ENCODE measurements at places on chromosomes 5 and 9.
A peak's percentile ranks its signal among the peaks of the same experiment; 100 is the strongest.

DNA sequence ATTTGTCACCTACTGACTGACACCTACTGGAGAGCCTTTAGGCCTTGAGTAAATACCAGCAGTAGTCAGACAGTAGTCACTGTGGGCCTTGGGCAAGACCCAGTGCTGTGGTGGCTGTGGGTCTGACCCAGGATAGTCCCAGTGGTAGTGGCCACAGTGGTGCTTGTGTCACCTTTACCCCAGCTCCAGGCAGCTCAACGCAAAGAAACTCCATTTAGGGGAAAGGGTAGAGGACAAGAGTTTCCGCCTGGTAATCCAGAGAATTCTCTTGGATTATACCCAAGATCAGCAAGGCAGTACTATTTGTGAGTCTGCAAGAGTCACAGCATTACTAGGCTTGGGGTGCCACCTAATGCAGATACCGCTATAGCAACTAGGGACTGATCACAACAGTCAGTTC is 28.9 kb downstream of the CERT1 start:
- no peak for DNase-seq

DNA sequence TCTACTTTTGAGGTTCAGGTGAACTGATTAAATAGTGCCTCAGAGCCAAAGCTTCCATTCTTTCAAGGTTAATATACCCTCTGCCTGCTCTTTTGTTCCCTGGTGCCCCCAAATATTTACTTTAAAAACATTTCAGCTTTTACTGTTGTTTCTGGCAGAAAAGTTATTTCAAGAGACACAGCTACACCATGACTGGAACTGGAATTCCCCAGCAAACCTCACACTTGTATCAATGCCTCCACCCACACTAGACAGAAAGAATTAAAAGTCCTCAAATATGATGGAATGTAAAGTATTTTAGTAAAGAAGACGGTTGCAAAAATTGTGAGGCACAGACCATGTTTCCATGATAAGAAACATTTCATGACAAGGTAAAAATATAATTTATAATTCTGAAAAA is 720.2 kb upstream of the TYRP1 start:
- DNase-seq, result no peak

DNA sequence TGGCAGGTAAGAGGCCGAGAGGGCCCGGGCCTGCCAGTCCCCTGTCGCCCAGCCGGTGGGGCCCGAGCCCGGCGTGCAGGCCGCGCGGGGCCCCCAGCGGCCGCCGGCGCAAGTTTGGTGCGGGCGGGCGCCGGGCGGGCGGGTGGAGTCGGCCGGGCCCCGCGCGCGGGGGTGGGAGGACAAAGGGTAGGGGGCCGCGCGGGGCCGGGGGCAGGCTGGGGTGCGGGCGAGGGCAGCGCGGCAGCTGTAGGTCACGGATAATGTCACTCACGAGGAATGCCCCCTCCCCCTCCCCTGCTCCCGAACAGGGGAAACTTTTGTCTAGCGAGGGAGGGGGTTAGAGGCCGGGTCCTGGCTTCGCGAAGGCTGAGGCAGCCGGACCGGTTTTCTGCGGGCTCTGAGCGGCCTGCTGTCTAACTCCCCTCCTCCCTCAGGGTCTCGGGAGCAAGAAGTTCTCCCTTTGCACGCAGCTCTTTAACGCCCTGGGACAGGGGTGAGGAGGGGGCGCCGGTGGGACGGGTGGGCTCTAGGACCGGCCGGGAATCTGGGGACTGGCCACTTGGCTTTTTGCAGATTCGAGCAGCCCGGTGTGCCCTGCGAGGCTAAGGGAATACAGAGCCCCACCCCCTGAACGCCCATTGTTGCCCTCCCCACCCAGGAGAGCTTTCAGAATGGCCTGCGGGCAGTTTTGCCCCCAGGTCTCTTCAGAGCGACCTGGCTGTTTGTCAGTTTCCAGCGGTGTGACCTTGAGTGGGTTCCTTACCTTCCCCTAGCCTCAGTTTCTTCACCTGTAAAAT is 21.3 kb upstream of the NDST1 start:
- no peak for DNase-seq

DNA sequence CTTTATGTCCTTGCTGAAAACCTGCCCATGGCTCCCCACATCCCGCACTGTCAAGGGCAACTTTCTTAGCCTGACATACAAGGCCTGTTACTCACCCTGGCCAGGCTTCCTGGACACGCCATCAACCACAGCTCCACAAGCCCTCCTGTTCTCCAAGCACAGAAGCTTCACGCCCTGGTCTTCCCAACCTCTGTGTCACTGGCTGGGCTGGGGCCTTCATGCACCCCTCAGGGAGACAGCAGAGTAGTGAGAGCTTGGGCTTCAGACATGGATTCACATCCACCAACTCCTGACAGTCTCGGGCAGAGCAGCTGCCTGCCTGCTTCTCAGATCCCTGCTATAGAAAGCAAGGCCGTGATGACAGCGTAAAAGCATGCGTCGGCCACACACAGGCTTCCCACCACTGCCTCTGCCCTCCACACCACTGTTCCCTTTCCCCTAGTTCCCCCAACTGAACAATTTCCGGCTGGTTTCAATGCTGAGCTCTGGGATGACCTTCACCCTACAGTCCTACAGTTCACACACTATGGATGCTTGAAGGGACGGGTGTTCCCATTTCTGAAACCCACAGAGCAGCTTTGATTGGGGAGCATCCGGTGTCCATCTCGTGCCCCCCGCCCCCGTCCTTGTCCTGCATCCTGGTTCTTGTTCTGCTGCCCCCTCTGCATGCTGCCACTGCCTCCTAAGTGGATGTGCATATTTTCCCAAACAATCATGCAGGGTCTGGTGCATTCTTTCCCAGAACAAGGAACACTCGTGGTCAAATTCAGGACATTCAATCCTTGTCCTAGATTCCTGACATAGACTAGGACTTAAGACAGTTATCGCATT is 33.4 kb upstream of the ADAMTS2 start:
- DNase-seq, result no peak

GRCh38 chr5:142826741-142827492 is 56.7 kb downstream of the ARHGAP26 start:
- DNase-seq, result peak; percentile 34

- DNase-seq, result peak; percentile 19
Observed at GRCh38 chr5:151772029-151772845, 483 bp downstream of the G3BP1 start.

DNA sequence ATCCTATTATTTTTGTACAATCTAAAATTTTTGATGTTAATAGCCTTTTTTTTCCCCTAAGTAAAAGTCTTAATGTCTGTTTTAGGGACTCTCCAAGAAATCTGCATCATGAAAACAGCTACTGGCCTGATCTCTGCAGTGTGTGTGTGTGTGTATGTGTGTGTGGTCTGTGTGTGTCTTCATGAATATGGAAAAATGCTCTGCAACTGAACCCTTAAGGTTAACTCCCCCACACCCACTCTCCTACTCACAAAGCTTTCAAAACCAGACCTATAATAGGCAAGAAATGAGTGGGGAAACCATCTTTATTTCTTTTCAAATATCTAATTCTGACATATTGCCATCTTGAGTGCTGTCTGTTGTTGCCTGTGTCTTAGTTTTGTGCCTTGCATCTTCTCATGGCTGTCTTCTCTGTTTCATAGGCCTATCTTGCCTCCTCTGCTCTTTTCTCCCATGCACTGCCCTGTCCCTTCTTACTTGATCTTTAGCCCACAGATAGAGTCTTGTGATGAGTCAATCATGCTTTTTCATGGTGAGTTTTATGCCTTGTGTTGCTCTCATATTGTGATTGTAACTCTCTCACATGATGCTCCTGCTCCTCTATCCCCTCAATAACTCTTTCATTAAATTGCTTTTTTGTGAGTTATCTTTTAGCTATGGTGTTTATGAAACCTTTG is 68.3 kb downstream of the CHSY3 start:
- DNase-seq, result no peak

- no peak for DNase-seq
Observed at GRCh38 chr9:107932046-107932445, 442.5 kb upstream of the KLF4 start.

GRCh38 chr5:81038495-81038894 is 78.3 kb downstream of the RASGRF2 start:
- DNase-seq, result no peak

GRCh38 chr5:176740131-176740701 is 70.1 kb upstream of the UNC5A start:
- DNase-seq, result no peak

DNA sequence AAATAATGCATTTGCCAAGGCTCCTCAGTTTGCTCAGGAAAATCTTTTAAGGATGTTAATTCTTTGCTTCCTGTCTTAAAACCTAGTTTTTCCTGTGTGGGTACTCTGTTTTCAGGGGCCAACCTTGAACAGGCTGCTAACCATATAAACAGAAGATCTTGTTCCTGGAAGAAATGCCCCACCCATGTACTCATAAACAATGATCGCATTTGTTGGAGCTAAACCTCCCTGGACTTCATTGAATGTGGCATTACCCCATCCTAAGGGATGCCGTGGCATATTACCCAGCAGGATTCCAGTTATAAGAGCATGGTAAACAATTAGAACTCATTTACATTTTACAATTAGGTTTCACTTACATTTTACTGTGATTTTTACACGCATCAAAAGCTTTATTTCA is 436.0 kb downstream of the ZNF608 start:
- no peak for DNase-seq

DNA sequence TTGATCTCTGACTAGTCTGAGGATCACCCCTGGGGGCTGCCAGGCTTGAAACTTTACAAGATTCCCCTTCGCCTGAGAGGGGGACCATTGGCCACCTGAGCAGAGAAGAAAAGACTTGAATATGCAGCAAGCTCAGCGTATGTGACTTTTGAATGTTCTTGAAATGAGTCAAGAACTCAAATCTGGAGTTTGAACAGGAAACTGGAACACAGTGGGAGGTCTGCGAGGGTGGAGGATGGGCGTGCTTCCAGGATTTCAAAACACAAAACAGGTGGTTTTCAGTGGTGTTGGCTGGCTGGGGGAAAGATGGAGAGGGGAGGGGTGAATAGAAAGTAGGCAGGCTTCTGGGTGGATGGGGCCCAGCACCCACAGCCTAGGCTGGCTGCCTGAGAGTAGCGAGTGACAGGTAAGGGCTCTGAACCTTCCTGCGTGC is 40.6 kb downstream of the TMEM174 start:
- DNase-seq, result peak; percentile 18

DNA sequence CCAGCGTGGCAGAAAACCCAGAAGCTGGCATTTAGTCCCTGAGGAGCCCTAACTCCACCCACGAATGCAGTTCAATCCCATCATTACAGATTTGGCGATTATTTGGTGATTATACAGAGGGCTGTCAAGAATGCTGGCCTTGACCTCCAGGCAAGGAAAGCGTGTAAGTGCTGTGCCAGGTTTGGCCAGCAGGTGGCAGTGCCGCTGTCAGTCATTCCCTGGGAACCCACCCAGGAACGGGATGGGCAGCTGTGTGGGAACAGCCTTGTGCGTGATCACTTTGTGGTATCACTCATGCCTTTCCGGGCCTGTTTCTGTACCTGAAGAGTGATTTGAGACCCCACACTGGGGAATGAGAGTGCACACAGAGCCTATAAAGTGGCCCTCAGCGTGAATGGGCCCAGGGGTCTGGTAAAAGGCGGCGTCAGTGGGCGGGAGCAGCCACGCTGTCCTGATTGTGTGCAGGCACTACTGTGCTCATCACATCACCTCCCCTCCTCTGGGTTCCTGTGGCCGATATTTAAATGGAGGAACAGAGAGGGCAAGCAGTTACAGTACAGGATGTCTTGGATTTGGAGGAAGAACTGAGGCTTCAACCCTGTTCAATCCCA is 215.6 kb downstream of the ROR2 start:
- DNase-seq, result peak; percentile 47

DNA sequence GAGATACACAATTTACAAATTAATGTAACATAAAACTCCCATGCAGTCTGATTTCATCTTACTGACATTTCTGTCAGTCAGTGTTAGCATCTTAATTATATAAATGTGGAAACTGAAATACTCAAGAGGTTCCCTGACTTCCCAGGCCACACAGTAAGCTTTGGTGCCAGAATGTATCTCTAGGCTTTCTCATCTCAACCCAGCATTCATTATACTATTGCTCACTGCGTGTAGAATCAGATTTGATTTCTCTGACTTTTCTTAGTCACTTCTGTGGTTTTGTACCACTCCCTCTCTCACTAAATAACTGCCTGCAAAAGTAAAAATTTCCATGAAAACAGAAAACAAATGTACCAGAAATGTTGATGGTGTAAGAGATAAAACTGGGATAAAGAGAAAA is 31.7 kb upstream of the CDKN2B start:
- no peak for DNase-seq

- no peak for DNase-seq
Observed at GRCh38 chr9:94949370-94949769, 222.9 kb downstream of the AOPEP start.

DNA sequence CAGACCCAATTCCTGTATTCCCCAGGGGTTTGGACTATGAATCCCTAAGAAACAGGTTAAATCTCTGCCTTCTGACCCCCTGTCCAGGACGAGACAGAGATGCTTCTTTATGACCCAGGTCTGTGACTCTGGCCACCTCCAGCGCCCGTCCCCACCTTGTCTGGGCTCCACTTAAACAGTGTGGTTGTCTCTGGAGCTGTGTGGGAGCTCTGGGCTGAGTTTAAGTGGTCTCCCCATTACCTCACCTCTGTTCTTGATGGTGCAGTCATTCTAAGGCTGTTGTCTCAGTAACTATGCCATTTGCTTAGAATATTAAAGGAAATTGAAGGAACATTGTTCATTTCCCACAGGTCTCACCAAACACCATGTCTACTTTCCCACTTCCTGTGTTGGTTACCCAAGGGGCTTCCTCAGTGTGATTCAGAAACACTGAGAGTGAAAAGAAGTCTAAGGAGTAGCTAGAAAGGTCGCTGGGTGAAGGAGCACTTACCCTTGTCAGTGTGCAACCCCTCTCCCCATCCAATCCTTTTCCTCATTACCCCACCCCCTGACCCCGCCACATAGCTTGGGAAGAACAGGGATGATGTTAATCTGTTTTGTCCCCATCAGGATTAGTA is 127.8 kb upstream of the CKMT2 start:
- no peak for DNase-seq

DNA sequence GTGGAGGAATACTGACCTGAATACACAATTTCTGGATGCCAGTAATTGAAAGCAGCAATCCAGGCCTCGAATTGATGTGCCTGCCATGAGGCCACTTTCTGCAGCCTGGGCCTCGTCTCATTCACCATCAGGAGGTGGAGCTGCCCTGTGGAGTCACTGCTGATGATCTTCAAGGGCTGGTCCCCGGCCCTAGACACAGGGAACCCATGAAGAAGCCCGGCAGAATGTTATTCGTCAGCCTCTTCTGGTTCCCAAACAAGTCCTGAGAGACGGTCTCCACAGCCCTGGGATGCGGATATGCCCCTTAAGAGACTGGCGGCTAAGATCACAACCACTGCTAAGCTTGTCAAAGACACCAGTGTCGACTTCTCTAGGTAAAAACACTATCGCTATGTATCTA is 4.5 kb downstream of the DPH7 start:
- no peak for DNase-seq

DNA sequence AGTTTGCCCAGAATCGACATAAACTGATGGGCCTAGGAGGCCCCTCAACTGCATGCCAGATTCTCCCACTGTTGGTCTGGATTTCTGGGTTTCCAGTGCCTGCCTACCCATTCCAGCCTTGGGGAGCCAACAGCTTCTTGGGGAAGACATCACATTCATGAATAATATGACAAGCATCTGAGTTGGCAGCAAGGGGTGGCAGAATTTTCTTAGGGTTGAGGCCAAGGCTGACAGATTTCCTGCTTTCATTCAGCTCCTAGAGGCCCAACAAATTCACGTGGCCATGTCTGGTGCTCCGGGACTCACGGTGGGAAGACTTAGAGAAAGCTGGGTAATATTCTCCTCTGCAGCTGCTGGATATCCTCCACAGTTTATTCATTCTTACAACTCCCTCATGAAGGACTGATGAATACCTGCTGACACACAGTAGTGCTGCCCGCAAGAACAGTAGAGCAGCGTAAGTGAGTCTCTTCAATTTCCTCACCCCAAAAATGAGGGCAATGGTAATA is 305.0 kb upstream of the TNC start:
- DNase-seq, result no peak

GRCh38 chr9:35569206-35569605 is 35.9 kb upstream of the TESK1 start:
- no peak for DNase-seq
